ENCODE measurements at places on chromosomes 6 and 20.

DNA sequence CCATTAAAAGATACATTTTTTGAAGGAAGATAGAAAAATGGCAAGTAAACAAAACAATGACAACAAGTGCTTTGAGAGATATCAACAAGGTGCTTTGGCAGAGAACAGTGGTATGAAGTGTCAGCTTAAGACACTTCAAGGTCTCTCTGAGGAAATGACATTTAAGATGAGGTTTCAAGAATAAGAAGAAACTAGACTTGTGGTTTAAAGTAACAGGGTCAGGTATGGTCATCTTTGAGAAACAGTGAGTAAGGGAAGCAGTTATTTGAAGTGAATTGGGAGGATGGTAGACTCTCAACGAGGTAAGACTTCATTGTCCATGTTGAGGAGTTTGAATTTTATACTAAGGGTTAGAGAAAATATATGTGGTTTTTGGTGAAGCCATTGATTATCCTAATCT lies 77.8 kb downstream of the SYCP2L start:
- no peak for DNase-seq

DNA sequence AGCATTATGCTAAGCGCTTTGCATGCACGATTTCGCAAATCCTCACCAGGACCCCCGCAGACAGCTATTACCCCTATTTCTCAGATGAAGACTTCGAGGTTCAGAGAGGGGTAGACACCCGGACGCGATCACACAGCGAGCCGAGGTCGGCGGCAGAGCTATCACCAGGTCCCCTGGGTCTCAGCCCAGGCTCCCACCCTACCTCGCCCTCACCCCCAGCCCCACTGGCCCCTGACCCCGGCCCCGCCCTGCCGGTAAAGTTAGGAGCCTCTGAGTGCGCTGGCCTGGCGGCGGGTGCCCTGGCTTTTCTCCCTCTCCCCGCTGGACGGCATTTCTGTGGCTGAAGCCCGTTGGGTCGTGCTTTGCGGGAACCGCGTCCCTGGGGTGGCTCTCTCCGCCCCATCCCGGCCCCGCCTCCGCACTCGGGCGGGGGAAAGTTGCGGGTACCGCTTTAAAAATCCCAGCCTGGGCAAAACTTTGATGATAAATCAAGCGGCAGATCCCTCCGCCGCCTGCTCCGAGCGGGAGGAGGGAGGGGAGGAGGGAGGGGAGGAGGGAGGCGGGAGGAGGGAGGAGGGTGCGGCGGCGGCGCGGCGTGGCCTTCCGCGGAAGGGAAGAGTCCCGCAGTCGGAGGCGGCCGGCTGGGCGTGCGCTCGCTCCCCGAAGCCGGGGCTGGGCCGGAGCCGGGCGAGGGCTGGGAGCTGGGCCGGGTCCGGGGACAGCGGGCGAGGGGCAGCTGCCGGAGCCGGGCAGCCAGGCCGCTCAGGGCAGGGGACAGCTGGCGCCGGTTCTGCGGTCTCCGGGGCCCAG lies at the start of gene VSTM2L:
Gene VSTM2L (plus strand): TSS at position 624 of the 810 bp plus-strand sequence. CDS start 224 bp downstream, outside the sequence.
- no peak for DNase-seq

- DNase-seq = no peak
Observed at GRCh38 chr6:164379795-164380194, 929.6 kb downstream of the C6orf118 start.

- DNase-seq = no peak
Observed at GRCh38 chr6:211871-212497, 80.3 kb upstream of the DUSP22 start.

DNA sequence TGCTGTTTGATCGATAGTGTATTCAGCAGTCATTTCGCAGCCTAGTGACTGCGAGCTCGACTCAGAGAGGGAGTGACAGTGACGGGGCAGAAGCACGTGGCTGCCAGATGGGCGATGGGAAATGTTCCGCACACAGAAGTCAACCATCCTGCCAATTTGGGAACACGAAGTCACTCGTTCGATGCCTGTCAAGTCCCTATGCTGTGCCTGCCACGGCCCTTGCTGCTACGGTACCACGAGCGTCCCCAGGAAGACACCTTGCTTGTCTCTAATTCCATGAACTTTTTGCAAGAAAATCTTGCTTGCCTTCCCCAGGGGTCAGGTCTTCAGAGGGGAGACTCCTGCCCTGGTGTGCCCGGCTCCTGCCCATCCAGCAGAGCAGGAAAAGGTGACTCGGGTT lies 17.0 kb upstream of the STX16 start:
- DNase-seq = no peak

GRCh38 chr20:50900261-50900660 lies 31.0 kb downstream of the ADNP start:
- no peak for DNase-seq

- DNase-seq = no peak
Observed at GRCh38 chr6:76940191-76940590, 523.1 kb downstream of the HTR1B start.

GRCh38 chr6:5997420-5997987 lies 9.2 kb downstream of the NRN1 start:
- peak; percentile 51 for DNase-seq

Measured in stimulated activated naive CD4-positive, alpha-beta T cell (primary cell).